HCT116 (cell line): ENCODE measurements at places on chromosomes 12 and 14. TPM values are rescaled to one million over a fixed set of nuclear protein-coding genes. Genes with fewer than 3 reads are reported as not detected.

Gene SLC2A3
- total RNA-seq = 10.5 TPM

Gene ORMDL2
- 25.5 TPM for total RNA-seq

Gene KRT6A
- 0.66 TPM for total RNA-seq

Gene KCNK10
- total RNA-seq = not detected

Gene KRT80
- total RNA-seq = 8.8 TPM

Gene FGF23
- total RNA-seq = not detected

Gene TULP3
- 21.3 TPM for total RNA-seq
